ENCODE measurements at places on chromosomes 11 and 22.

DNA sequence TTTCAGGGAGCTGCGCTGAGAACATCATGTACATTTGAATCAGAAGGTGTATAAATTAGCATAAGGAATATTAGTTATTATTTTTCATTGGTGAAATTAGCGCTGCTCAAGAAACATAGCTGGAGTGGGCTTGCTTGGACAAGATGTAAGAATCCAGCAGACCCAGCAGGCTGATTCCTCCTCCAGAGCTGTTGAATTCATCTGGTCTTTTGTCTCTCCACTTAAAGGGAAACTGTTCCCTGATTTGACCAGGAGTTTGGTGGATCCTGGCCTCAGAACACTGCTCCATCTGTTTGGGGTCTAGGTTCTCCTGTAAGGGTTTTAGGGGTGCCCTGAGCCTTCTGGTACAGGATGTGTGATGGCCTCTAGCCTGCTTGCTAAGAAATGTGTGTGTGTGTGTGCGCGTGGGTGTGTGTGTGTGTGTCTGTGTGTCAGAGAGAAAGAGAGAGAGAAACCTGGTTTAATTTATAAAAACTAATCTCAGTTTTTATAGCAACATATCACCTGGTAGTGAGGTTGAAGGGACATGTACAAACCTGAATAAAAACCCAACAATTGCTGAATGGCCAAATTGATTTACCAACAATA, 8.3 kb upstream of the SORL1 start:
- DNase-seq: no peak

- DNase-seq: peak; percentile 86
Observed at GRCh38 chr11:110896358-110896757, 184.1 kb upstream of the ARHGAP20 start.

DNA sequence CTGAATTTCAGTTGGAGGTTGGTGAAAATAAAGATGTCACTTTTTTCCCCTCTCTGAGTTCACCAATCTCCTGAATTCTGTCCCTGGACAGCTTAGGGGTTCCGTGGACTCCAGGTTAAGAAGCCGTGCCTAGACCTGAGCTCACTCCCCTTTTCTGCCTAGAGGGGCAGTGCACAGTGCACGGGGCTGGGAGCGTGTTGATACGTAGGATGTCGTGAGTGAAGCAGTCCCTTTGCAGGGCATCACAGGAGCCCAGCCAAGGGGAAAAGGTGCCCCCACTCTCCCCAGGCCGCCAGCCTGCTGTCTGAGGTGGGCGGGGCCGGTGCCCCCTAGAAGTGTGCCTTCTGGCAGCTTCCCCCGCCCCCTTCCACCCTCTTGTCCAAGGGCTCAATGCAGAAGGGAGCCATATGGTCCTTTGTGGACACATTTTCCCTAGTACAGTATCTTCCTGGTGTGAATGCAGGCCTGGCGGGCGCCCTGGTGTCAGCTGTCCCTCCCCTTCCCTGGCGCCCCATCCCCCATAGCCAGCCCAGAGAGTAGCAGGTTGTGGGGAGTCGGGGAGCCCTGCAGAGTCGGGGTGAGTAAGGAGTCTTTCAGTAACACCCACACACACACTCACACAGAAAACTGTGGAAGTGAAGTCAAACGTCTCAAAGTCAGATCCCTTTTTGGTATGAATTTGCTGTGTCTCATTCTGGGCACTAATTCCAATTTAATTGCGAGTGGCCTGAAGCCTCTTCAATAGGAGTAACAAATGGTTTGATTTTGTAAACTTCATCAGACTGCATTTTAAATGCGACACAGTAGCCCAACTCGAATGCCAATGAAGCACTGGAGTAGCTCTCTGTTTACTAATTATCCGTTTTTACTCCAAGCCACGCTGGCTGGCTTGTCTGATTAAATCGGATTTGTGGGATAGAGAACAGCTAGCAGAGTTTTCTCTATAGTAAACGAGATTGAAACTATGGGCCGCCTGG, 67.5 kb upstream of the NNMT start:
- DNase-seq: no peak

- DNase-seq: peak; percentile 42
Observed at GRCh38 chr11:46352063-46352841, 5.0 kb downstream of the DGKZ start.

GRCh38 chr22:41092847-41093411, 537 bp downstream of the EP300 start:
- peak; percentile 29 for DNase-seq

GRCh38 chr11:119316016-119316728, 758 bp downstream of the MCAM start:
- DNase-seq: peak; percentile 49

DNA sequence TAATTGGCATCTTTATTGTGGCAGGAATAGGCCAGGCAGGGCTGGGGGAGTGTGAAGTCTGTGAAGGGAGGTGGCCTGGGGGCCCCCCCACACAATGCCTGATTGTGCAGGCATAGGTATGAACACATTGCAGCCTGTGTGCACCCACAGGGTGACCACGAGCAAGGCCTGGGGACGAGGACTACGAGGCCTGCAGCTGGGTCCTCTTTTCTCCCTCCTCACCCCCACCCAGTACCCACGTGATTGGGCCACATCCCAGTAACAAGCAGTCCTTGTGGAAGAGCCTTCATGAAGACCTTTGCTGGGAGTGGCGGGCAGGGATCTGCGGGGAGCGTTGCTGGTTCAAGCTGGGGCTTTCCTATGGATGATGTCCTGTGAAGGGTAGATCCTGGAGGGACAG, 29.3 kb downstream of the ZBTB16 start:
- no peak for DNase-seq

DNA sequence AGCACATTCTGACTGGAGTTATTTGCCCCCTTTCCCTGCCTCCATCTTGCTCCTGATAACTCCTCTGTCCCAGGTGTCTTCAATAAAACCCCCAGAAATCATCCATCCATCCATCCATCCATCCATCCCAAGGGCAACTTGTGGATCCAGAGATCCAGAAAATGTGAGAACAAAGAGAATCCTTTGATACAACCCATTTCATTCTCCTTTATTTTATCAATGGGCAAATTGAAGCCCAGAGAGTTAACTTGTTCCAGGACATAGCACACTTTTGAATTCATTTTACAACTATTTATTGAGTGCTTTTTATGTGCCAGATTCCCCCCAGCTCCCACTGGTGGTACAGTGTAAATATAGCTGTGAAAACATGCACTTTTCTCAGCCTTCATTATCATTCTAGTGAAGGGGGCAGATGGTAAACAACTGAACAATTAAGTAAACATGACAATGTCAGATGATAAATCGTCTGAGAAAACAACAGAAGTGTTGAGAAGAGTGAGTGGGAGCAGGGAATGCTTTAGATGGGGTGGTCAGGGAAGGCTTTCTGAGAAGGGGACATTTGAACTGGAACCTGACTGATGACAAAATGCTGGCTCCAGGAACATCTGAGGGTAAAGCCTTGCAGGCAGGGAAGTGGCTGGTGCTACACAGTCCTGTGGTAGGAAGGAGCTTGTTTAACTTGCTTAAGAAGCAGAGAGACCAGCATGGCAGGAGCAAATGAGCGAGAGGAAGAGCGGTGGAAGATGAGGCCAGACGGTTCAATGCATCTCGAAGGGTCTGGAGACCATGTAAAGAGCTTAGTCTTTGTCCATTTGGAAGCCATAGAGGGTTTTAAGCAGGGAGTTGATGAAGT, 80.0 kb upstream of the TIMP3 start:
- DNase-seq: no peak

GRCh38 chr22:41512421-41513194, 31.7 kb downstream of the POLR3H start:
- peak; percentile 76 for DNase-seq

DNA sequence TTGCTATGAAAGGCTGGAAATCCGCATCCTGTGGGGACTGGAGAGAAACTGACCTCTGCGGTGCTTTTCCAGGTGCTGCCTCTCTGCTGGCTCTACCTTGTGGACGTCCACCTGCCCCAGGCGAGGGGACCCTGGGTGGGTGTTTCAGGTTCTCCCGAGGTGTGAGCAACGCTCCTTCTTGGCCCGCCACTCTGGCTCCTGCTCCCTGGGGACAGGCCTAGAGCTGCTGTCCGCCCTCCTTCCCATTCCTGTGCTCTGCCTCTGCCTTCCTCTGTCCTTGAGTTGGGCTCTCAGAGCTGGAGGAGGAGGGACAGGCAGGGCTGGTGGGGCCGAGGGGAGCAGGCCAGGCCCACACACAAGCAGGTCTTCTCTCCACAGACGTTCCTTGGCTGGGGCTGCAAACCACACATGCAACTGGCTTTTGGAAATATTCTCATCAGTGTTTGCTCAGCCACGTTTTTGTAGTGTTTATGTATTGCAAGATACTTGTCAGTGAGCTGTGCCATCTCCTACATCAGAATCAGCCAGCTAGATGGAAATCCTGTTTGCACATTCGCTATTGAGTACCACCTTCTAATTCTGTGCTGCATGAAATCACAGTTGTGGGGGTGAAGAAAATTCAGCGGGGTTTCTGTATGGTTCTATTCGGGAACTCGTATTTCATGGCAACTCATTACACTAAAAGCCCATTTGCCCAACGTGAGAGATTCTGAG, 1115.0 kb downstream of the BRD1 start:
- DNase-seq: no peak

DNA sequence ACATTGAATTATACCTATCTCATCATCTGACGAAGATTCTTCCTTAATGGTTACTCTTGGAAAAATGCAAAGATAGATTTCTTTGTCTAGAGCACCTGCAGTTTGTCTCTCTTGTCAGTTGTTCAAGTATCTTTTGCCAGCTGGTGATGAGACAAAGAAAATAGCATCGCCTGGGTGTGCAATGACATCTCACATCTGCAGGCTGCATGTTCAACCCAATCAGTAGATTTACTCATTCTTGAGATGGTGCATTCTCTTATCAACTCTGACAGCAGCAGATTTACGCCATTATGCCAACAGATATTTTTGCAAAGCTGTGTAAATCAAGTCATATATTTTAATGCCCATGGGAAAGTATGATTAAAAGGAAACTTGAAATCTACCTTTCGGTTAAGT, 164.6 kb upstream of the PDGFD start:
- DNase-seq: no peak

- no peak for DNase-seq
Observed at GRCh38 chr22:42300259-42301076, 30.0 kb upstream of the TCF20 start.

- DNase-seq: no peak
Observed at GRCh38 chr11:47306484-47306844, 36.5 kb downstream of the MADD start.

DNA sequence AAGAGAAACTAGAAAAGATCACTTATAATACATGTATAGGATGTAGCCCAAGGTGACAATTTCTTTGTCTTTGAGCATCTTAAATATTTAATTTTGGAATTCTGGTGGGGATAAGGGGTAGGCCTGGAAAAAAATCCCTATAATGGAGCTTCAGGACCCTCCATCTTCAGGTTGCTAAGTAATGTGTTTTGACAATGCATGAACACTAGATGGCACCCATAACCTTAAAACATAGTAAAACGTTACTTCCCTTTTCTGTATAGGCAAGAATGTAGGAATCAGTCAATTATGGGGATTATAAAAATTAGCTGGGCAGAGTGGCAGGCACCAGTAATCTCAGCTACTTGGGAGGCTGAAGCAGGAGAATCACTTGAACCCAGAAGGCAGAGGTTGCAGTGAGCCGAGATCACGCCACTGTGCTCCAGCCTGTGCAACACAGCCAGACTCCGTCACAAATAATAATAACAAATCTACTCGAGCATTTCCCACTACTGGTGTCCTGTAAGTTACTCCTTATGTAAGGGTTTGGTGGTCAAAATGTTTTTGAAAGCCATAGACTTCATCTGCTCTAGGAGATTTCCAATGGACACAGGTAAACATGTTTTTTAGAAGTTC, 541.9 kb upstream of the CCDC90B start:
- peak; percentile 55 for DNase-seq

GRCh38 chr11:19577976-19578619, 134.5 kb upstream of the NAV2 start:
- peak; percentile 92 for DNase-seq

DNA sequence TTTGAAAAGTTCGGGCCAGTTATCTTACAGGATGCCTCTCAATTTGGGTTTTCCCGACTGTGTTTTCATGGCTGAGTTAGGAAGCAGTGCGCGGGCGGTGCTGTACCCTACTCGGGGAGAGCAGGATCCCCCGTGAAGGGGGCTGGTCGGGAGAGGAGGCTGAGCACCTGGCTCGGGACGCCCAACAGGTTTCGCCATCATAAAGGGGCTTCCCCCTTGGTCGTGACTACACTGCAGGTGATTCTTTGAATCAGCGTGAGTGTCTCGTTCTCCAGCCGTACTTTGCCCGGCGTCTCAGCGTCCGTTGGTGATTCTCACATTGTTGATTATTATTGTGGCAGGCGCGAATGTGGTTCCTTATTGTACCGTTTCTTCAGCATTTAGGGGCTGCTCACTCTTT, 46.6 kb downstream of the ST14 start:
- DNase-seq: no peak

DNA sequence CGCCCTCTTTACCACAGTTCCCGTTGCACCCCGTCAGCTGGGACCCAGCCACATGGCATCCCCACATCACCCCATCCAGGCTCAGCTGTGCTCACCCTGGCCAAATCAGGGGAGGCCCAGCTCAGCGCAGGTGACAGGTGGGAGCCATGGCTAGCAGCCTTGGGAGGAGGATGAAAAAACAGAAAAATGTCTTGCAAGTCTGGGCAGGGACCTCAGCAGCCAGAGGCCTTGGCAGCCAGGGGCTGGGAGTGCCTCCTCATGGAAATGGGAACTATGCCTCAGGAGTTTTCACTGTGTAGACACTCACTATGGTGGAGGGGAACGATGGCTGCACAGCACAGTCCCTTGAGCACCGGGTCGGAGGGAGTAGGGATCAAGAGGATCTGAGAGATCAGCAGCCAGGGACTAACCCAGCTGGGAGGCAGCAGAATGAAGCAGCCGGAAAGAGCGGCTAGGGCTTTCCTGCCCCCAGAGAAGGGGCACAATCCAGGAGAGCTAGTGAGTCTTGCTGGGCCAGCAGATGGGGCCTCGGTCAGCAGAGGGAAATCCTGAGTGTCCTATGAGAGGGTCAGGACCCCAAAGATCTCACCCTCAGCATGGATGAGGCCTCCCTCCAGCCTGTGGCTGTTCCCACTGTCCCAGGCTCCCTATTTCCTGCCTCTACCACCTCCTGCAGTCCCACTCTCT, 6.2 kb upstream of the FTH1 start:
- no peak for DNase-seq

- no peak for DNase-seq
Observed at GRCh38 chr22:38608992-38609750, 39.2 kb upstream of the DMC1 start.

DNA sequence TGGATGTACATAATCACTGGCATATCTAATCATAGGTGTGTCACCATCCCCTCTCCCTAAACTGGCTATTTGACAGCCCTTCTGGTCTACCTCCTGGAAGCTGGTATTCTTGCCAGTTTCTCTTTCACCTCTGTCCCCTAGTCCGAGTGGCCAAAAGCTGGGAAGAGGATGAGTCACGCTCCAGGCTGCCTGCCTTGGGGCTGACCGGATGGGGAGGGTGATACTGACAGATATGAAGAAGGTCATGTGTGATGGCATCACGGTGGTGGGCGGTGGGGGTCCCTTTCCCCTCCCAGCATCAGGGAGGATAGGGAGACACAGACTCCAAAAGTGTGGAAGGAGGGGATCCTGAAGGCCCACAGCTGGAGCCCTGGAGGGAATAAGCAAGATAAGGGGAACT, 4.8 kb downstream of the OAF start:
- DNase-seq: no peak

- no peak for DNase-seq
Observed at GRCh38 chr22:50136581-50137015, 33.9 kb upstream of the PANX2 start.

GRCh38 chr11:46590740-46591605, 2.9 kb downstream of the AMBRA1 start:
- no peak for DNase-seq

Measured in fibroblast of skin of right biceps (primary cell).